ENCODE measurements at places on chromosomes 3 and 15.

GRCh38 chr3:99355465-99355864 lies 282.9 kb upstream of the COL8A1 start:
- DNase-seq = no peak

- no peak for DNase-seq
Measured at GRCh38 chr3:16846373-16847080, 38.2 kb upstream of the PLCL2 start.

DNA sequence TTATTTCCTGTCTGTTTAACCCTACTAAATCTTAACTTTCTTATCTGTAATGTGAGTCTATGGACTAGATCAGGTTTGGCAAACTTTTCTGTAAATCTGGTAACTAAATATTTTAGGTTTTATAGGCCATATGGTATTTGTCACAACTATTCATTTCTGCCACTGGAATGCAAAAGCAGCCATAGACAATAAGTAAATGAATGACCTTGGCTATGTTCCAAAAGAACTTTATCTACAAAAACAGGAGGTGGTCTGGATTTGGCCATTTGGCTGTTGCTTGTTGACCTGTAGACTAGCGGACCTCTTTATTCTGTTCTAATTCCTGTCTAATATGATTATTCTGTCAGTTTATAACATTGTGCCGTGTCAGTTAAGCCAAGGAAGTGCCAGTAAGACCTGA lies 314.2 kb downstream of the LPP start:
- DNase-seq = no peak

- DNase-seq = no peak
Measured at GRCh38 chr15:77573802-77574201, 58.9 kb downstream of the LINGO1 start.

- no peak for DNase-seq
Measured at GRCh38 chr15:43226436-43227305, 5.9 kb upstream of the EPB42 start.

DNA sequence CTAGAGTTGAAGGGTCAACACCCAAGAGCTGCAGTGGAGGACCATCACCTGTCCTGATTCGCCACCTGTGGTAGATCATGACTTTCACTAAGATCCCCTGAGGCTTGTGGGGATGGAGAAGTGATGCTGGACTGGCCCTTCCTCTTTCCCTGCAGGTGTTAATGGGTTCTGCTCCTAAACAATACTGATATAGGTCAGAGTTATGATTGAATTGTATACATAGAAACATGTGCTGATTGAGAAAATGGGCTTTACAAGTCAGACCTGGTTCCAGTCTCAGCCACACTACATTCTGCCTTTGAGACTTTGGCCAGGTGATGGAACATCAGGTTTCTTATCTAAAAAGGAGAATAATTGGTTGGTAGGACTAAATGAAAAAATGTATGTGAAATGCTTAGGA lies 418.9 kb upstream of the TPRG1 start:
- DNase-seq = no peak

- DNase-seq = no peak
Measured at GRCh38 chr15:62828364-62828763, 214.2 kb upstream of the TPM1 start.

DNA sequence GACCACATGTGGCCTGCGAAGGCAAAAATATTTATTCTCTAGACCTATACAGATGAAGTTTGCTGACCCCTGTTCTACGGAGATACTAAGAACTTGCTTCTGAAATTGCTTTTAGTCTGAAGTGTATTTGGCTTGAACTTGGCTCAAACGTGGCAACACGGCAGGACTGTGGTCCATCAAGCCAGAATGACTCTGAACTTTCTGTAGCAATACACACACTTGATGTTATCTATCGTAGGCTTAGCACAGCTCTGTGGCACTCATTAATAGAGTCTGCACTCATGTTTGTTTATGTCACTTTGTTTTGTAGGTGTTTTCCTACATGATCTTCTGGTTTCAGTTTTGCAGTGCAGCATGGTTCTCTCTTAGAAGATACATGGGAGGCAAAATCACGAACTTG lies 298.1 kb downstream of the ADAMTS17 start:
- DNase-seq = no peak

All from stimulated activated CD4-positive, alpha-beta T cell treated with anti-CD3 and anti-CD28 coated beads, Interleukin-4, amount 100 ng/mL, for 1 hour (primary cell).